ENCODE measurements at places on chromosomes 12 and 14. TPM values are rescaled to one million over a fixed set of nuclear protein-coding genes. Genes with fewer than 3 reads are reported as not detected.
A peak's percentile ranks its signal among the peaks of the same experiment; 100 is the strongest.

Gene DYNC1H1
- total RNA-seq: 414 TPM

Gene CHGA
- not detected for total RNA-seq

Gene LHX5
- total RNA-seq: not detected

Gene NTS
- not detected for total RNA-seq

Gene CSRP2
- 13.7 TPM for total RNA-seq

Gene NFE2
- total RNA-seq: 0.17 TPM

Gene IFNG-AS1
- total RNA-seq: not detected

Gene COQ5
- total RNA-seq: 46.8 TPM

DNA sequence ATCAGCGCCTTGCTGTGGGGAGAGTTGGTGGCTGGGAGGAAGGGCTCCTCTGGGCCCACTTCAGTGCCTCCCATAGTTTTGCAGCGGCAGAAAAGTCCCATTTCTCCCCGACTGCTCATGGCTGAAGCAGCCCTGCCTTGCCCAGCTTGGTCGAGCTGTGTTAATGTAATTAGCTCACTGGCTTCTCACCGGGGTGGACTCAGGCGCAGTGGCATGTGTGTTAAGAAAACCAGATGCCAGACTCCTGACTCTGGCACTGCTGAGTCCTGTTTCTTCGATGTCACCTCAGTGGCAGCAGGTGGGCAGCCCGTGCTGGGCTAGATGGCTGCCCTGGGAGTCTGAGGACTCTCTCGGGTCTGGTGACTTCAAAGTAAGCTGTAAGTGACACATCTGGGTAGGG is 47.4 kb downstream of the CHST11 start:
- no peaks in the 10 kb centered on the region for H3K36me3 ChIP-seq
- no peak overlapping the region for H3K27ac ChIP-seq

- no peaks in the 10 kb centered on the region for H3K27me3 ChIP-seq
- peaks cover 7% of the 10 kb centered on the region for H3K4me1 ChIP-seq
- no peak overlapping the region for H3K4me3 ChIP-seq
- H3K27ac ChIP-seq: no peak overlapping the region
- DNase-seq: peak; percentile 4
These were observed 55.2 kb downstream of the SLC38A4 start for GRCh38 chr12:46770501-46771183.

DNA sequence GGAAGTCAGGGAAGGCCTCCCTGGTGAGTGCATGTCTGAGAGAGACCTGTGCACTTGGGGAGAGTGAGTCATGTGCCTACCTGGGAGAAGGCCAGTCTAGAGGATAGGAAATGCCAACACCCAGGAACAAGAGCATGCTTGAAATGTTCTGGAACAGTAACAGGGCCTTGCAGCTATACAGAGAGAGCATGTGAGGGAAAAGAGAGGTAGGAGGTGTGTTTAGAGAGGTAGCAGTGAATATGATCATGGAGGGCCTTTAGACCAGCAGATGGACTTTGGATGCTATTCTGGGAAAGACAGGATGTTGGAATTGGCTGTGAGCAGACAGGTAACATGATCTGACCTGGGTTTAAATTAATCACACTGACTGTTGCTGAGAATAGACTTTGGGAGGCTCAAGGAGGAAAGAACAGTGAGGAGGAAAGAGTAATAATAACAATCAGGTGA is 1143.6 kb downstream of the FLRT2 start:
- H3K36me3 ChIP-seq: no peaks in the 10 kb centered on the region
- no peak for DNase-seq
- H3K27me3 ChIP-seq: no peaks in the 10 kb centered on the region
- no peak overlapping the region for H3K4me3 ChIP-seq

- no peaks in the 10 kb centered on the region for H3K27me3 ChIP-seq
- peaks cover 9% of the 10 kb centered on the region for H3K4me1 ChIP-seq
- no peak overlapping the region for H3K27ac ChIP-seq
These were observed 27.7 kb upstream of the BLTP3B start for GRCh38 chr12:100170313-100170858.

DNA sequence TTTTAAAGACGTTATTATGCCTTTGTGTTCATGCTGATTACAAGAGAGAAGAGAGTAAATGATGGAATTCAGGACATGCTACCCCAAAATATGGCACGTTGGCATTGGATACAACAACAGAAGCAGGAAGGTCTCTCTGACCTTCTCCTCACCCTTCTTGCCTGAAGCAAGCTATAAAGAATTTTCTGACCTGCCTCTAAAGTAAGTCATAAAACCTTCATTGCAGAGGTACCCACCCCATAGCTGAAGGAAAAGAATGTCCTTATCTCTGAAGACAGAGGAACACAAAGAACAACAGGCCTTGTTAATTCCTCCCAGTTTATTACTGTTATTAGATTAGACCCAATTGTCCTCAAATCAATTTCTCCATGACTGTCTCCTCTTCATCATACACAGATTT is 176.2 kb downstream of the FBXL14 start:
- H3K4me1 ChIP-seq: no peaks in the 10 kb centered on the region
- no peaks in the 10 kb centered on the region for H3K27me3 ChIP-seq
- H3K36me3 ChIP-seq: no peaks in the 10 kb centered on the region

DNA sequence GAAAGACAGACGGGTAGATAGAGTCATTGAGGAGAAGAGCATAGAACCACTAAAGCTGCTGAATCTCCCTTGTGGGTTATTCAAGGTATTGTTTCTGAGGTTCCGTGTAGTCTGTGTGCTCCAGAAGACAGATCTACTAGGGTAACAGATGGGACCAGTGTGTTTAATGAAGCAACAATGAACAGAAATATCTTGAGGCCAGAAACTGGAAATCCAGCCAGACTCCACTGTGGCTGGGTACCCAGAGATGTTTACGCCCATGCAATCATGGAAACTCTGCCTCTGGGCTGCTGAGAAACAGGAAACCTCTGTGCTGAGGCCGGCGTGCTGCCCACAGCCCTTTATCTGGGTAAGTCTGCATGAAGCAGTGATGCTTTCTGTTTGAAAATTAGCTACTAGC is 8.3 kb downstream of the PROX2 start:
- no peak overlapping the region for H3K27ac ChIP-seq
- H3K4me3 ChIP-seq: no peak overlapping the region
- H3K27me3 ChIP-seq: no peaks in the 10 kb centered on the region

- no peak overlapping the region for H3K27ac ChIP-seq
- H3K4me1 ChIP-seq: no peaks in the 10 kb centered on the region
- peak; percentile 17 for DNase-seq
These were observed 91.4 kb downstream of the SETD3 start for GRCh38 chr14:99389174-99389826.

GRCh38 chr12:6766651-6767349 is 637 bp downstream of the PTMS start:
- H3K36me3 ChIP-seq: no peaks in the 10 kb centered on the region
- DNase-seq: peak; percentile 83
- H3K27me3 ChIP-seq: no peaks in the 10 kb centered on the region
- peak overlapping the region; percentile 91 for H3K27ac ChIP-seq
- peak overlapping the region; percentile 90 for H3K4me3 ChIP-seq
- peaks cover 7% of the 10 kb centered on the region for H3K4me1 ChIP-seq

- no peak overlapping the region for H3K27ac ChIP-seq
- H3K4me3 ChIP-seq: no peak overlapping the region
- no peaks in the 10 kb centered on the region for H3K36me3 ChIP-seq
- H3K4me1 ChIP-seq: no peaks in the 10 kb centered on the region
These were observed 30.1 kb downstream of the IFT43 start for GRCh38 chr14:76015668-76016067.

DNA sequence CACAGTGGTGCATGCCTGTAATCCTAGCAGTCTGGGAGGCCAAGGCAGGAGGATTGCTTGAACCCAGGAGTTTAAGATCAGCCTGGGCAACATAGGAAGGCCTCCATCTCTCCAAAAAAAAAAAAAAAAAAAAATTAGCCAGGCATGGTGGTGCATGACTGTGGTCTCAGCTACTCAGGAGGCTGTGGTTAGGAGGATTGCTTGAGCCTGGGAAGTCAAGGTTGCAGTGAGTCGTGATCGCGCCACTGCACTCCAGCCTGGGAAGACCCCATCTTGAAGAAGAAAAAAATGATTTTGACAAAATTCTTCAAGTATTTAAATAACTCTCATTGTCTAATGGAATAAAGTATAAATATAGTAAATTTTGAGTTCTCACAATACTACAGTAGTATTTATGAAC is 219.2 kb upstream of the SSTR1 start:
- no peaks in the 10 kb centered on the region for H3K4me1 ChIP-seq
- no peaks in the 10 kb centered on the region for H3K36me3 ChIP-seq
- no peaks in the 10 kb centered on the region for H3K27me3 ChIP-seq
- H3K4me3 ChIP-seq: no peak overlapping the region
- H3K27ac ChIP-seq: no peak overlapping the region

GRCh38 chr12:127445581-127446139 is 821.3 kb upstream of the TMEM132C start:
- H3K36me3 ChIP-seq: no peaks in the 10 kb centered on the region
- no peak overlapping the region for H3K27ac ChIP-seq
- H3K27me3 ChIP-seq: no peaks in the 10 kb centered on the region
- no peaks in the 10 kb centered on the region for H3K4me1 ChIP-seq
- DNase-seq: no peak
- H3K4me3 ChIP-seq: no peak overlapping the region

GRCh38 chr12:78406213-78406612 is 458.4 kb upstream of the SYT1 start:
- no peak overlapping the region for H3K27ac ChIP-seq
- no peaks in the 10 kb centered on the region for H3K4me1 ChIP-seq
- H3K4me3 ChIP-seq: no peak overlapping the region
- no peaks in the 10 kb centered on the region for H3K36me3 ChIP-seq

DNA sequence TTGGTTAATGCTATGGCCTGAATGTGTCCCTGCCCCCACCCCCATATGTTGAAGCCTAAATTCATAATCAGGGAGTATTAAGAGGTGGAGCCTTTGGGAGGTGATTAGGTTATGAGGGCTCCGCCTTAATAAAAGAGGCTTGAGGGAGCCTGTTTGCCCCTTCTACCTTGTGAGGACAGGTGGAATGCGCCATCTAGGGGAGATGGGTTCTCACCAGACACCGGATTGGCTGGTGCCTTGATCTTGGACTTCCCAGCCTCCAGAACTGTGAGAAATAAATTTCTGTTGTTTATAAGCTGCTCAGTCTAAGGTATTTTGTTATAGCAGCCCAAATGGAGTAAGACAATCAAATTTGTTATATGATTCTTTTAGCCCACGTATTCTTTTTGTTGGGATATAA is 148.3 kb downstream of the PTCSC3 start:
- H3K4me3 ChIP-seq: no peak overlapping the region
- no peak overlapping the region for H3K27ac ChIP-seq
- no peak for DNase-seq
- no peaks in the 10 kb centered on the region for H3K36me3 ChIP-seq
- H3K4me1 ChIP-seq: no peaks in the 10 kb centered on the region

DNA sequence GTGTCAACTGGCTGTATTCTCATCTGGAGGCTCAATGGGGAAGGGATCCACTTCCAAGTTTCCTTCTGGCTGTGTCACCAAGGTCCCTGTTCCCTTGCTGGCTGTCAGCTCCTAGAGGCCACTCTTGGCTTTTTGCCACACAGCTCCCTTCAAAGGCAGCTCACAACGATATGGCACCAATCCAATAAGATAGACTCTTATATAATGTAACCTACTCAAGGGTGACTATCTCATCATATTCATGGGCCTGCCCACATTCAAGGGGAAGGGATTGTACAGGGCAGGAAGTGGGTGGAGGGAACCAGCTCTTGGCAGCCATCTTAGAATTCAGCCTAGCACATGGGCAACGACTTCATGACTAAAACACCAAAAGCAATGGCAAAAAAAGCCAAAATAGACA is 98.7 kb upstream of the PLXNC1 start:
- H3K4me1 ChIP-seq: peaks cover 31% of the 10 kb centered on the region
- no peaks in the 10 kb centered on the region for H3K36me3 ChIP-seq
- no peak for DNase-seq
- no peak overlapping the region for H3K27ac ChIP-seq

DNA sequence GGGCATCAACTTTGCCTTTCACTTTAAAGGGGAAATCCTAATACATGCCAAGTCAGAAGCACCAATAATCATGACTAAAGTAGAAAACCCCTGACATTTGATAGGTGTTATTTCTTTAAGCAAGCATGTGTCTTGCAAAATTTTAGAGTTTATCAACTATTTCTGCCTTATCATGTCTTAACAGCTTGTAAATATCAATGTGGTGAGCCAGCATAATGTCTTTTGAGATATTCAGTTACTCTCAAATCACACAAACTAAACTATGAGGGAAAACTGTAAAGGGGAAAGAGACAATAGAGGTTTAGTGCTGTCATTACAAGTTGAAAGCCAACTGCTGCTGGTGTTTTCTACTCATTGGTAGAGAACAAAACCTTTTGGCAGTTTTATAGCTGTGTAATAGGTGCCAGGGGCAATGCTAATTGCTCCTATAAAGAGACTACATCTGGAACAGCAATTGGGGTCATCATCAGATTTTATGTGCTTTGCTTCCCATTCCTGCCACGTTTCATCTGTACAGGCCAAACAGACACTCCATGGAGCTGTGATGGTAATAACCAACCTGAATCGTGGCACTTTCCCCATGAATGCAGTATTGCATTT is 1027.4 kb downstream of the FSCB start:
- H3K27me3 ChIP-seq: no peaks in the 10 kb centered on the region
- H3K36me3 ChIP-seq: no peaks in the 10 kb centered on the region
- no peak overlapping the region for H3K27ac ChIP-seq
- no peaks in the 10 kb centered on the region for H3K4me1 ChIP-seq
- no peak overlapping the region for H3K4me3 ChIP-seq
- DNase-seq: no peak

- no peak for DNase-seq
- no peak overlapping the region for H3K27ac ChIP-seq
- no peak overlapping the region for H3K4me3 ChIP-seq
These were observed 84.1 kb downstream of the ITPR2 start for GRCh38 chr12:26748741-26749431.

Data from heart right ventricle (tissue), 16 donors.